ENCODE measurements at places on chromosomes 3 and 15.

GRCh38 chr3:150221904-150222523 is 186.1 kb upstream of the TSC22D2 start:
- no peak for DNase-seq

- no peak for DNase-seq
Observed at GRCh38 chr15:68812597-68813431, 7.9 kb downstream of the ANP32A start.

- no peak for DNase-seq
Observed at GRCh38 chr3:14299767-14300166, 102.6 kb upstream of the SLC6A6 start.

DNA sequence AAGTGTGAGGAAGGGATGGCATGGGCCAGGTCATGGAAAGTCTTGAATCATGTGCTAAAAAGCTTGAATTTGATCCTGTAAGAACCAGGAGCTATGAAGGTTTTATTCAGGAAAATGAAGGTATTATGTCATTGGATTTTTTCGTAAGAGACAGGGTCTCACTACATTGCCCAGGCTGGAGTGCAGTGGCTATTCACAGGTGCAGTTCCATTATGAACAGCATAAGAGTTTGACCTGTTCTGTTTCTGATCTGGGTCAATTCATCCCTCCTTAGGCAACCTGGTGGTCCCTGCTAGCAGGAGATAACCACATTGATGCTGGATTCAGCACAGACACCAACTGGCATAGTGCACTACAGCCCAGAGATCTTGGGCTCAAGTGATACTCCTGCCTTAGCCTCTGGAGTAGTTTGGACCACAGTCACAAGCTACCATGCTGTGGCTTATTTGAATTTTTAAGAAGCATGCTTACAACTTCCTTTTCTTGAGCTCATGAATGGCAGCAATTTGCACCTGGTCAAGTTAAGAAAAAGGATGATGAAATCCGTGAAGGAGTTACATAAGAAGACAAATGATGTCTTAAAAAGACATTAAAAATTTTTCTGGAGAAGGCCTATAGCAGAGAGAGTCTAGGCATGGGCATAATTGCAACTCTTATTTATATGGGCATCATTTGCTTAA is 79.1 kb downstream of the CADPS start:
- no peak for DNase-seq

GRCh38 chr15:35308802-35309201 is 223.7 kb upstream of the NANOGP8 start:
- no peak for DNase-seq

GRCh38 chr15:75583701-75584100 is 4.6 kb upstream of the PTPN9 start:
- no peak for DNase-seq

DNA sequence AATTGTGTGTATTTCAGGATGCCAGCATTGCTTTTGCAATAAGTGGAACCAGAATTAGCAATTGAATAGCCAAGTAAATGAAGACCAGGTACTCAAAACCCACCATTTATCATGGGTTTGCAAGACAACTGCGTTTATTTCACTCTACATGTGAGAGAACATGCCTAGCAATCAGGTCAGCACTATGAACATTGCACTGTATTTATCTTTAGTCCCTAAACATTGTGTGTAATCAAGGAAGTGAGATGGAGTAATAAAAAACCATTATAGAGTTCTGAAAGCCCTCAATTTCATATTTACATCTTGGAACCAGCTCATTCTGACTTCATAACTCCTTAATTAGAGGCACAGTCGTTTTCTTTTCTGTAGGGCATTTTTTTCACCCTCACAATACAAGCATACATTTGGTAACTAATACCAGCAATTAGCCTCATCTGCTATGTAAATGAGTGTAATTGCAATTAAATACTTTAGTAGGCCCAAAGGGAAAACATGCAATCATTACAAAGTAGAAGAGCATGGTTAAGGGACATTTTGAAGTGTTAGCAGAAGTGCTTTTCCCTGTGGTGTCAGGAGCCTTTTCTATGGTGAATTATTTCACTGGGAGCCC is 153.1 kb upstream of the DPH6 start:
- no peak for DNase-seq

- no peak for DNase-seq
Observed at GRCh38 chr15:41150279-41150678, 34.2 kb upstream of the INO80 start.

- DNase-seq: no peak
Observed at GRCh38 chr3:185067173-185067572, 85.7 kb downstream of the C3orf70 start.

DNA sequence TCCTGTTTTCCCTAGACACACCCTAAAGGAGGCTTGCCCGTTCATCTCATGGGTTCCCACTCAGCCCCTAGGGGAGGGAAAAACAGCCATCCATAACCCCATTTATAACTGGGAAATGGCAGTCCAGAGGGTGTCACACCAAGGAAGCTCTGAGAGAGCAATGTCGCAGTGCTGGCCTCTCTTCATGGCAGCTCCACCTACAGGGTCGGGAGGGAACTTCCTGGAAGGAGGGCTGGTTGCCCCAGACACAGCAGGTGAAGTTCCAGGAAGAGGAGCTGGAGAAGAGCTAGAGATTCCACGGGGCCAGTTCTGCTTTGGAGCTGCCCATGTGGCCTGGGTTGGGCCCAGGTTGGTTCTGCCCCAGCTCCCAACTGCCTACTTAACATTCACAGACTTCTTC is 22.3 kb upstream of the LINGO1 start:
- no peak for DNase-seq

DNA sequence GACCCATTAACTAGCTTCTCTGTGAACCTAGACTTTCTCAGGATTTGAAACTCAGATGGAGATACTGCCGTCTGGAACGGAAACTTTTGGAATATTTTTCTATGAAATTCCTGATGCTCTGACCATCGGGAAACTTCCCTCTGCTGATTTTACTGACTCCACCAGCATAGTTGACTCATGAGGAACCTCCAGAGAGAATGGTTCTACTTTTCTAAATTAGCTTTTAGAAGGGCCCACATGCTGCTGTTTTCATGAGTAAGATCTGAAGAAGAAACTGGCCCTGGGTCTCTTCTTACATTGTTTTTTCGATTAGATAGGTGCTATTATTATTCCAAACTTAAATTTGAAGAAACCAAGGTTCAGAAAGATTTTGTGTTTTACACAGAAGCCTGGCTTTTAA is 326.3 kb upstream of the NR2E3 start:
- no peak for DNase-seq

DNA sequence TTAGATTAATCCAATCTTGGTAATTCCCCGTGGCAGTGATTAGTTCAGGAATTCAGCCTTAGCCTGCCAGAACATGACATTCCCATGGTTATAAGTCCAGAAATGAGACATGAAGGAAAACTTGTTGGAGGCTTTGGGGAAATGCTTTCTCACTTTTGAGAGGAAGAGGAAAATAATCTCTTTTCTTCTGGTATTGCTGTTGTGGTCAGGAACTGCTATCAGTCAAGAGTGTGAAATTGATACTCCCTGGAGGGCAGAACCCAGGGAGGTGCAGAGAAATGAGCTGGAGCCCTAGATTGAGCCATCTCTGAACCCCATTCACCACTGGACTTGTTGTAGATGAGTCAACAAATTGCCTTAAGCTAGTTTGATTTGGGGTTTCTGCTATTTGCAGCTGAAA is 38.6 kb upstream of the APH1B start:
- no peak for DNase-seq

GRCh38 chr3:72068621-72069020 is 283.7 kb upstream of the PROK2 start:
- DNase-seq: no peak

DNA sequence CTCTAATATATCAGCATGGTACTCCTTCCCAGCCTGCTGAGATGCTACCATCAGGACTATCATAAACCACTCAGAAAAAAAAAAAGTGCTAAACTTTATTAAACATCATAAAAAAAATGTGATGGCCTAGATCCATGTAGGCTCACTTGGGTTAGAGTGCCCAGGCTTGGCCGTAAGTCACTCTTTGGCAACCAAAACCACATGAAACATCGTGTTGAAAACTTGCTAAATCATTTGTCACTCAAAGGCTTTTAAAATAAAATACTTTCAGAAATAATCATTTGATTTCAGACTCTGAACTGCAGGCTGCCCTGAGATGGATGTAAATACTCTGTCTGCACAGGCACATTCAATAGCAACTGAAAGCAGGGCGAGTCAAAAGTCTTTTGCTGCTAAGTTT is 78.4 kb upstream of the WNT5A start:
- DNase-seq: no peak

GRCh38 chr3:187063286-187064121 is 75.8 kb downstream of the RPL39L start:
- no peak for DNase-seq

GRCh38 chr3:142216321-142216720 is 9.1 kb downstream of the GK5 start:
- DNase-seq: no peak

DNA sequence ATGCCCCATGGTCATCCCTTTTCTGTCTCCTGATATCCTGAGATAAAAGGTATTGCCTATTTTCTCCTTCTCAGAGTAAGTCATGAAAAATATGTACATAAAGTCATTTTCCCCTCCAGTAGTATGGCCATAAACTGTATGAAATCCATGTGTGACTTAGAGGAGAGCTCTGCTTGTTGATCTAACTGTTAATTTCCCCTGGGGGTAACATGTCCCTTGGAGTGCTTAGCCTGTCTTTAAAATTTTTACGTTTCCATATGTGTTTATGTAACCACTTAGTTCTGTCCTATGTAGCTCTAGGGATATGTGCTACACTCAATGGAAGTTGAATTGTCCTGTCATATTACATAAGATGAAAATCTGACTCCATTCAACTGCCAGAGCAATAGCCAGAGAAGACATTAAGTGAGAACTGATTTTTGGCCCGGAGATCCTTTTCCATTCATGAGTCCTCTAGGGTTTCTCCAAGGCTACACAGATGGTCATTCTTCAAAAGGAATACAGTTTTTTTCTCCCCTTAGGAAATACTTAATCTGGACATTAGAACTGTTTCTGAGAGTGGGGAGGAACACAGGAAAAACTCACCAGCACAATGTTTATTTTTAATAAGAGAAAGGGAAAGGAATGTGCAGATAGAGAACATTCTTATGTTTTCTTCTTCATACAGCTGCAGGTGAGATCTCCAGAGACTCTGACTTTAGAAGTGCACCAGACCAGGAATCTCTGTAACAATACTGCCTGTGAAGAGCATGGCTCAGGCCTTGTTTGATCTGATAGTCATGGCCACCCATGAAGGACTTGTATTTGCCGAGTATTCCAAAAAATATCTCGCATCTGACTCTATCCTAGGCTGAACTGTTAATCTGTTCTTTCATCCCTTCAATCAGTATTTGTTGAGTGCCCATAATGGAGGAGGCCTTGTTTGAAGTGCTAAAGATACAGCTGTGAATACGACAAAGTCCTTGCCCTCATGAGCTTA is 29.8 kb upstream of the CLRN1 start:
- no peak for DNase-seq

GRCh38 chr15:74253211-74253921 is 17.2 kb downstream of the CCDC33 start:
- DNase-seq: no peak

DNA sequence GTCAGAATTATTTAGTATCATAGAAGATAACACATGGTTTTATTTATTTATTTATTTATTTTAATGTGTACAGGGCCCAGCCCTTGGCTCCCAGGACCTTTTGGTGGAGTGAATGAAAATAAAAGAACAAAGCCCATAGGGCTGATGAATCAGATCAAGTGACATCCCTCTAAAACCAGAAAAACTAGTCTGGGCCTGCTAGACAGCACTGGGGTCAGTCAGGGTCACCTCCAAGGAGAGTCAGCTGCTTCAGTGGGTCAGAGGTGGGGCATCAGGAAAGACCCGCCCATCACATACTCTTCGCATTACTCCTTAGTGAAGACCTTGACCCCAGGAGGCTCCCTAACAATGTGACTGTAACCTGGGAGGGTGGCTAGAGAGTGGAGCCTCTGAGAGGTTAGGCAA is 12.8 kb downstream of the PPCDC start:
- no peak for DNase-seq

DNA sequence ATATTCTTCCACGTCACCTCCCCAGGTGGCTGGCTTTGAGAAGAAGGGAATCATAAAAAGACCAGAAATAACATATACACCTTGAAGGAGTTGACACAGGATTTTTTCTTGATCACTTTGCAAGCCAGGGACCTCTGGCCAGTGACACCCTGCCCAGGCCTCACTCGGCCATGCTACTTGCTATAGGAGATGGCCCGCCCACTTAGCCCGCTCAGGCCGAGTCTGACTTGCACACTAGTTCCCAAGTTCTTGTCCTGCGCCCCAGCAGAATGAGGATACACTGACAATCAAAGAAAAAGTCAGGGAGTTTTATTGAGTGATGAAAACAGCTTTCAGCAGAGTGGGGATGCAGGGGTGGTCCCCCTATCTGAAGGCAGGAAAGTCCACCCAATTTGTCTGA is 1046.1 kb upstream of the CFAP20DC start:
- no peak for DNase-seq

- DNase-seq: no peak
Observed at GRCh38 chr3:62261121-62261520, 112.2 kb downstream of the FEZF2 start.

- no peak for DNase-seq
Observed at GRCh38 chr3:144590854-144591253, 619.2 kb downstream of the DIPK2A start.

DNA sequence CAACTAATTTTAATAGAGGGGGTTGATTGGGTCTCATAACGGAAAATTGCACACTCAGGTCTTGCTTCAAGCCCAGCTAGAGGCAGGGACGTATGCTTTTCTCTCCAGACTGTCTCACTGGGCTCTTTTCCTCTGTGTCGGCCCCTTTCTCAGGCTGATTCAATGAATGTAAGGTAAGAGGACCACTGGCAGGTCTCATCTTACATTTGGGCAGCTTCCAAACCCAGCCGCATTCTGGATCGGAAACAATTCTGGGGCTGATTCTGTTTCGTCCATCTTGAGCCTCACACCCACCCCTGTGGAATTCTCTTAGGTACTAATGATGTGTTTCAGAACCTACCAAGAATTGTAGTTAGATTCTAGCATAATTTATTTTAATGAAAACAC is 40.7 kb downstream of the TMEM212 start:
- DNase-seq: no peak
